Lung microvascular endothelial cell (primary cell): ENCODE measurements at places on chromosomes 13 and 19.

- DNase-seq, result no peak
Measured at GRCh38 chr13:103517768-103518102, 451.5 kb upstream of the SLC10A2 start.

DNA sequence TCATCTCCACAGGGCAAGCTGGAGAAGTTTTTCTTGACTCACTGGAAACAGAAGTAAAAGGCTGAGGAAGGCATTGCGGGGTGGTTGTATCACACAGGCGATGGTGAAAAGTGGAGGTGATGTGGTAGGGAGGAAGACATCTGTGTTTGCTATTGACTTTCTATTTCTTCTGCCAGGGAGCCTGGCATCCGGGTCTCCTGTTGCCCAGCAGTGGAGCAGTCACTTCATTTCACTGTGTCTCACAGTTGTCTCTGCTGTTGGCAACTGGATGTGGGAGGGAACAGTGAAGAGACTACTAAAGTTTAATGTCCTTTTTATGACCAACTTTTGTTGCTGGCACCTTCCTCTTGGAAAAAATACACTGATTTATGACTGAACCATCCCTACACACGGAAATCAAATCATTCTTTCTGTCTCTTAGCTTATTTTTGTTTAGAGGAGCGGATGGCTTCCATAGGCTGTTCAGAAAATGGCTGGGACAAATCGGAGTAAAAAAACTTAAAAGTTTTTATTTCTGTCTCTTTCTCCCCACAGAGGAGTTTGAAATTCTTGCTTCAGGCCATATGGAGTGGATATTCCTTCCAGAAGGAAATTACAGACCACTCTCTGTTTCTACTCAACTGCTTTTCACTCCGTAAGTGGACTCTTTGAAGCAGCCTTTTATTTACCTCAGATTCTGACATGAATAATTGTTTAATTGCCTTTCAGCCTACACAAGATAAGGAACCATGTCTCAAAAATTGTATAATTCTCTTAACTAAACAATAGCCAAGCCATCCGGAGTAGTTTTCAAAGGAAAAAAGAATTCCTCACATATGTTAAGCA is 23.8 kb upstream of the MEDAG start:
- DNase-seq, result no peak

DNA sequence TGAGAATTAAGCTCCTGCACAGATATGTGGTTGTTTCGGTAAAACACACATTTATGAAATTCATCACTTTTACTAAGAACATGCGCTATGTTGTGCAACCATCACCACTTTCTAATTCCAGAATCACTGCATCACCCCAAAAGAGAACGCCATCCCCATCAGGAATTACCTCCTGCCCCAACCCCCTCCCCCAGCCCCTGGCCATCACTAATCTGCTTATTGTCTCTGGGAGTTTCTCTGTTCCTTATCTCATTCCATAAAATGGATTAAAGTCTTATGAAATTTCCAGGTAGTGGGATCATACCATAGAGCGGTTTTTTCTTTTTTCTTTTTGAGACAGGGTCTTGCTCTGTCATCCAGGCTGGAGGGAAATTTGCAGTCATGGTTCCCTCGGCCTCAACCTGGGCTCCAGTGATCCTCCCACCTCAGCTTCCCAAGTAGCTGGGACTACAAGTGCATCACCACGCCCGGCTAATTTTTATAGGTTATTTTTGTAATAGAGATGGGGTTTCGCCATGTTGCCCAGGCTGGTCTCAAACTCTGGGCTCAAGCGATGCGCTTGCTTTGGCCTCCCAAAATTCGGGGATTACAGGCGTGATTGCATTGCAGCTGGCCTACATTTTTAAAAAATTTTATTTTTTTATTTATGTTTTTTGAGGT is 3.5 kb downstream of the ZSCAN5B start:
- DNase-seq, result no peak

- peak; percentile 63 for DNase-seq
Measured at GRCh38 chr19:3243819-3244700, 19.6 kb downstream of the CELF5 start.

GRCh38 chr19:19261350-19262189 is 11.5 kb downstream of the TM6SF2 start:
- no peak for DNase-seq

DNA sequence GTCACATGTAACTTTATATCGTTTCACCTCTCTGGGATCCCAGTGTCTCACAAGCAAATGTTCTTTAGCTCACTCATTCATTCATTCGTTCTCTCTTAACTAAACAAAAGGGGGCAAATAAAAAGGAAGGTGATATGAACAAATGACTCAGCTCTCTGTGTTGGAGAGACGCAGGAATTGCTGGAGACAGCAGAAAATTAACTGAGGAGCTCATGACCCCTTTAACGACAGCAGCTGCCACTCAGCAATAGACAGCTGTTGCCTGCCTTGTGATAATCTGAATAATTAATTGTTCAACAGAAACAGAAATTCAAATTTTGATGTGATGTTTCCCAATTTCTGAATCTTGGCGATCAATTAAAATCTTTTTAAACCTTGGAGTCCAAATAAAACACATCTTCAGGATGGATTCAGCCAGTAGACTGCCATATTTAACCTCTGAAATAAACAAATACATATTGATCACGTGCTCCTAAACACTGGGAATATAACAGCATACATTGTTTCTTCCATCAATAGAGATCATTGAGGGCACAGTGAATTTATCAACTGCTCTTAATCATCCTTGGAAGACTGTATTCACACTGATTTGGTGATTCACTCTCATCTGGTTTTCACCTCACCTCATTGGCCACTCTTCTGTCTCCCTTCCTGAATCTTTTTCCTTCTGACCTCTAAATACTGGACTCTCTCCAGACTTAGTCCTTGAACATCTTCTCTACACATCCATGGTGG is 63.3 kb downstream of the MBNL2 start:
- peak; percentile 36 for DNase-seq

- no peak for DNase-seq
Measured at GRCh38 chr19:1525343-1525742, 1.5 kb downstream of the PLK5 start.

GRCh38 chr19:48740164-48740972 is at the start of gene RASIP1:
TSS of gene RASIP1 (minus strand) at chr19:48740610. CDS start at chr19:48740282, 328 bp downstream.
- DNase-seq, result peak; percentile 65

DNA sequence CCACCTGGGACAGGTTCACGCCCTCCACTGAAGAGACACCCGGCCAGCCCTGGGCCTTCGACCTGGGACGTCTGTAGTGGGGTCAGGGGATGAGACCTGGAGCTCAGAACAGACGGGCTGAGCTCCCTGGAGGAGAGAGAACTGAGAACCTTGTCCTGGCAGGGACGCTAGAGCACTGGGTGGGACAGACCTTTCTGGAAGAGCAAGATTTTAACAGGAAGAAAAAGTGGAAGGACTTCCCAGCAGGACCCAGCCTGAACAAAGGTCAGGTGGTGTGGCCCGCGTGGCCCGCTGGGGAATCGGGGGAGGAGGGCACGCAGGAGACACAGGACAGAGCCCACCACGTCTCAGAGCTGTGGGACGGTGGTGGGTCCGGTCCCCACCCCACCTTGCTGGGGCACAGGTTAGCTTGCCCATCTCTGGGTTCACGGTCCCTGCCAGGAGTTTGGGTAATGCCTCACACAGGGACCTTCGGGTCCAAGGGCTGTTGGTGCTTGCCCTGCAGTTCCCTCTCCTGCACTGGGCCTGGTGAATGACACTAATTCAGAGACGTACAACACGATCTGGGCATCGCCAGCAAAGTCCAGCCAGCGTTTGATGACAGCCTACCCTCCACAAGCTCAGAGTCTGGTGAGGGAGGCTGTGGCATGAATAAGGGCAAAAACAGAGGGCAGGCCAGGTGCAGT is 1.2 kb upstream of the EFNA2 start:
- no peak for DNase-seq

- DNase-seq, result no peak
Measured at GRCh38 chr13:36512771-36513170, 80.5 kb downstream of the CCNA1 start.

- DNase-seq, result no peak
Measured at GRCh38 chr13:29782798-29783197, 67.6 kb downstream of the UBL3 start.

DNA sequence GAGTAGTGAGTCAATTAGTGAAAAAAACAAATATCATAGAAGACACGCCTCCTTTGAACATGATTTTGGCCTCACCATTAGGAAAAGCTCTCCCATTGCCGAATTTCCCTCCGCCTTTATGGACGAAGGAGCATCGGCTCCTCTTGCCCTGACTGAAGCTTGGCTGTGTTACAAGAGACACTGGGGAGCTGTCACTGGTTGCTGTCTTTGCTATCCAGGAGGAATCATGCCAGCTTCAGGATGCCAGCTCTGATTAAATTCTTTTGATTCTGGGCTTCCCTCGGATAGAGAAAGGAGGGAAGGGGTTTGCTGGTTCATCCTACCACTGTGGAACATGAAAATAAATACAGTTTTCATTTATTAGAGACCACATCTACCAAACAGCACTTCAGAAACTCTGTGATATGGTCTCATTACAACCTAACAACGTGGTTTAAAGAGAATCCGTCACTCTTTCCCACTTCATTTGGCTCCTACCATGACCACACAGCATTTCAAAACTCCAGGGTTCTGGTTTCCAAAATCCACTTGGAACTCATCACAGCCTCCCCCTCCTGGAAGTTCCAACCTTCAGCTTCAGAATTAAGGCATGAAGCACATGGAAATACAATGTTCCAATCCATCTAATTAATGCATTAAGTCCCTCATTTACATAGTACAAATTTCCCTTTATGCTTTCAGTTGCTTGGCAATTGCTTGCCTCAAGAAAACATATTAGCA is 446.0 kb downstream of the EFNB2 start:
- no peak for DNase-seq

DNA sequence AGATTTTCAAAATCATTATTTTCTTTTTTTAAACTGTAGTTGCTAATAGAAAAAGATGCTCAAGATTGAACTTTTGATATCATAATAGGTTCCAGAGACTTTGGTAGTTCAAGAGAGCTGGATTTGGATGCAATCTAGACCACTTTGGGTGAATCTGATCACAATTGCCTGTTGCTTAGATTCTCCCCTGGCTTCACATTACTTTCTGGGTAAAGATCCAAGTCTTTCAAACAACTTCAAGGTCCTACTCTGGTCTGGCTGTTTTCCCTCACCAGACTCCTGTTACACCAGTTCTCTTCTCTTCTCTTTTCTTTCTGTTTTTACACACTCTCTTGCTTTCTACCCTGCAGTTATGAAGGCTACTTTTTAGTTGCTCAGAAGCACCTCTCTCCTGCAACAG is 7.4 kb upstream of the SPRY2 start:
- DNase-seq, result no peak

GRCh38 chr13:31476266-31476665 is 263.1 kb upstream of the RXFP2 start:
- DNase-seq, result no peak

DNA sequence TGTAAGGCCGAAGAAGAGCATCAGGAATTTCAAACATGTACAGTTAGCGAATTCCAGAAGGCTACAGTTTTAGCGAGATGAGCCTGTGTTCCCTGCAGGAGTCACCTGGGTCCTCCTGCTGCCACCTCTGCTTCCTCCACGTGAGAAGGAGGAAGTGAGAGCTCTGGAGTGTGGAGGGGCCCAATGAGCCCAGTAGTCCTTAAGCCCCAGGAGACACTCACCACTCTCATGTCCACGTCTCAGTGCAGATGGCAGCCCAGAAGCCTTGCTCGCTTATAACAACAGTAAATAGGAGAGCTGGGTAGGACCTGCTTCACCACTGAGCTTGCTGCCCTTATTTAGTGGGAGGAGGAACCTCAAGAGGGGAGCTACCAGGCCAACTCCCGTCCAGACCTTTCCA is 44.3 kb downstream of the SERP2 start:
- DNase-seq, result no peak

GRCh38 chr19:44809577-44810233 is 802 bp downstream of the BCAM start:
- peak; percentile 29 for DNase-seq

DNA sequence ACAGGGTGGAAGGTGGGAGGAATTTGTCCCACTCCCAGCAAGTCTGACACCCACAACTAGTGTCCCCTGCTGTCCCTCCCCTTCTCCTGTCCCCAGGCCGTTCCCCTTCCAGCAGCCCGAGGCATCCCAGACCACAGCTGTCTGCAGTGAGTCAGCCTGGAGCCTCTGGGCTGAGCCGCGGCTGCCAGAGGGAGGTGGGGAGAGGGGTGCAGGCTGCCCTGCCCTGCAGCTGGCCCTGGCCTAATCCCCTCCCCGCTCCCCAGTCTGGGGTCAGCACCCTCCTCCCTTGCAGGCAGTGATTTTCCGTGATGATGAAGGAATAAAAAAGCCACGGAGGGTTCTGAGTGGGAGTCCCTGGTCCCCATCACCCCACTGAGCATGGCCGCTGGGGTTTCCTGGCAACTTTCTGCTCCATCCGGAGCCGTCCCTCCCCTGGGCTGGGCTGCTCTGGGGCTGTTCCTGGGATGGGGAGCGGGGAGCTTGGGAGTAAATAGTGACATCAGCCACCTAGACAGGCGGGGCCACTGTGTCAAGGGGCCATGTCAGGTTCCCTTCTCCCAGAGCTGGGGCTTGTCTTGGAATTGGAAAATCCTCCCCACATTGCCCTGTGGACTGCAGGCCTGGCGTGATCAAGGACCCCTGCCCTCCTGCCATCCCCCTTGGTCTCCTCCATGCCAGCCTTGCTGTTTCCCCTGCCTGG is 16.8 kb downstream of the SPC24 start:
- DNase-seq, result peak; percentile 76

GRCh38 chr13:81051873-81052272 is 710.9 kb upstream of the SPRY2 start:
- no peak for DNase-seq

GRCh38 chr19:29953352-29954247 is 11.6 kb downstream of the URI1 start:
- no peak for DNase-seq

- DNase-seq, result peak; percentile 27
Measured at GRCh38 chr19:13902993-13903555, 2.8 kb downstream of the BRME1 start.

- no peak for DNase-seq
Measured at GRCh38 chr19:29872224-29872731, 60.5 kb downstream of the CCNE1 start.

- DNase-seq, result peak; percentile 68
Measured at GRCh38 chr19:17841810-17842662, 5.7 kb downstream of the JAK3 start.

- no peak for DNase-seq
Measured at GRCh38 chr13:27834095-27834494, 41.8 kb downstream of the GSX1 start.

- DNase-seq, result no peak
Measured at GRCh38 chr13:83377491-83377890, 504.8 kb downstream of the SLITRK1 start.

GRCh38 chr13:93409816-93410215 is 183.2 kb downstream of the GPC6 start:
- DNase-seq, result no peak

DNA sequence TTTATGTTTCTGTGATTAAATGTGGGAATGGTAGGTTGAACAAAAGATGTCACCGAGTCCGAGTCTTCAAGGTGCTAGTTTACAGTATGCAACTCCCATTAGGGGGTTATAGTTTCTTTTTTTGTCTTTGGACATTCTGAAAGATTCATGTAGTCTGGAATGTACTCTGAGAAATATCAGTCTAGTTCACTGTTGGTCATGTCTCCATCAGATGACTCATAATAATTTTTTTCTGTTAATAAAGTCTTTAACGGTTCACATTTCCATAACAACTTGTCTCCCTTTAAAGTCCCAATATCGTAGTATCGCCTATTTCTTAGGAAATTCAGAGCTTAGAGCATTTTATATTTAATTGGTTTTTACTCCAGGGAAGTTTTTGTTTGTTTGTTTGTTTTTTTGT is 13.5 kb upstream of the ESD start:
- DNase-seq, result no peak
